Stimulated activated naive B cell treated with anti-CD40 and anti-IgM and Interleukin-4, amounts not matched to agents 10 μg/mL and 1 μg/mL and 100 μg/mL, for 72 hours (primary cell): ENCODE measurements at places on chromosomes 5 and 9.
A peak's percentile ranks its signal among the peaks of the same experiment; 100 is the strongest.

- no peak for DNase-seq
These were observed 12.2 kb downstream of the SLC35A4 start for GRCh38 chr5:140576776-140577201.

DNA sequence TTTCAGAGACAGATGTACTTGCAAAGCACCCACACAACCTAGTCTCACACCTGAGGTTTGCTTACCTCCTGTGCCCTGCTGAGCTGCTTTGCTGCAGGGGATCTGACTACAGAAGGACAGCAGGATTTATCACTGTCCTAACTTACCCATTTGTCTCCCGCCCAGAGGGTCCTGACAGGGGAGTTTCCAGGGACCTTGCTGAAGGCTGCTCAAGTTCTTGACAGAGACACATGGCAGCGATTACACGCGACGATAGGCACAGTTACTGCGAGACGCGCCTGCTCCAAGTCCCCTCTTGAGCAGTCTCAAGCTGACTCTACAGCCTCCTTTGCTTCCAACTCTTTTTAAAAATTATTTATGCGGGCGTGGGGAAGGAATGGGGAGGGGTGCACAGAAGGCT lies 24.6 kb upstream of the GALNT10 start:
- DNase-seq: no peak

GRCh38 chr9:131546336-131547084 lies 1.2 kb downstream of the PRRT1B start:
- DNase-seq: no peak

- DNase-seq: no peak
These were observed 21.0 kb downstream of the MACROH2A1 start for GRCh38 chr5:135377751-135378680.

DNA sequence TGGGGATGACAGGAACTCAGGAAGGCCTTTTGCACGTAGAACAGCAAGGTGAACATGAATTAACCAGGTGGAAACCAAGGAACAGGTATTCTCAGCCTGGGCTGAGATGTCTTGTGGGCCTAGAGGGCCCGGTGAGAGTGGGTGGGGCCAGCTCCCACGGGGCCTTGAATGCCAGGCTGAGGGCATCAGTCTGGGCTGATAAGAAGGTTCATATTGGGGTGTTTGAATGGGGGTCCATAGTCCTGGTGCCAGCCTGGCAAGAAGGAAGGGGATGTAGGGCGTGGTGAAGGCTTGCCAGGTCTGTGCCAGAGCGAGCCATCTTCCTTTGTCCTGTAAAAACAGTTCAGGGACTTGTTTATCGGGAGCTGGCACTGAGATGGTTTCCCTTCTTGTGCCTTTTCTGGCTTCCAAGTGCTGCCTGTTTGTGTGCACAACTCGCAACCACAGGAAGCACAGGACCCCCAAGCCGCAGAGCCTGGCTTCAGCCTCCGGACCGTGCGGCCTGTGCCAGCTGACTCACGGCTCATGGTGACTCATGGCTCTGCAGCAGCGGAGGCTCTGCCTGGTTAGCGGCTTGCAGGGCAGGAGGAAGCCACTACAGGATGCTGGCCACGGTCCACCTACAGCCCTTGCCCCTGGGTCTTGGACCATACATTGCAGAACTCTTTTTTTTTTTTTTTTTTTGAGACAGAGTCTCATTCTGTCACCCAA lies 2.4 kb downstream of the CARD19 start:
- peak; percentile 45 for DNase-seq

- DNase-seq: no peak
These were observed 96.8 kb upstream of the IFNK start for GRCh38 chr9:27427272-27427643.
